OCI-M1 (cell line): ENCODE measurements at places on chromosomes 7 and 10.

GRCh38 chr7:47179812-47180515 lies 401.9 kb downstream of the TNS3 start:
- peak; percentile 79 for DNase-seq

GRCh38 chr10:130664526-130664925 lies 528.3 kb downstream of the GLRX3 start:
- DNase-seq = no peak

DNA sequence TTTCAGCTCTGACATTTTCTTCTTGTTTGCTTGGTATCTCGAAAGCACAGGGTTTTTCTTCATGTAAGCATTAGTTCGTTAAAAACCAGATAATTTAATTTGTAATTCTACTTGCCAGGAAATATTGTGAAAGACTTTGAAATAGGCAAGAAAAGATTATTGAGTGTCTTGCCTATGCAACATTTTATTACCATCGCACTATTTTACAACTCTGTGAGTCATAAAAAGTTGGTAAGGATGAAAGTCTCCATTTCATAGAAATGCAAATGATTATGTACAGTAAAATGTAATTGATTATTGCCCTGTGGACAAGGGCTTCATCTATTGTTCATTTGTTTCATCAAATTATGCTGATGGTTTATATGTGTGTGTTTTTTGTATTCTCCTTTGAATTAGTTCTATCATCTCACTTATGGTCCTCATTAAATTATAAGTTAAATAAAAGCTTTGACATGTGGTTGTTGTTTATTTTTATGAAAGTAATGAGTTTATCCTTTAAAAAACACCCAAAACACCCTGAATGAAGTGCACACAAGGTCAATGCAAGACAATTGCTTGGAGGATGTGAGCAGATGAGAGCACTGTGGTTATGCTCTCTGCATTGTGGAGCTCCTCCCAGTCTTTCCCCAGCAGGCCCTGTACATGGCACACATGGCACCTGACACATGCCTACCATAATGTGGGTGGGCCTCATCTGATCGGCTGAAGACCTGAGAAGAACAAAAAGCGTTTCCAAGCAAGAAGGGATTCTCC lies 230.8 kb downstream of the CXCL12 start:
- no peak for DNase-seq

- no peak for DNase-seq
These were observed 49.6 kb downstream of the MPP7 start for GRCh38 chr10:28253169-28253785.

- DNase-seq = no peak
These were observed 573.4 kb upstream of the IGFBP3 start for GRCh38 chr7:46494441-46494840.

GRCh38 chr7:87510411-87510875 lies 35.0 kb upstream of the ABCB4 start:
- DNase-seq = peak; percentile 84

DNA sequence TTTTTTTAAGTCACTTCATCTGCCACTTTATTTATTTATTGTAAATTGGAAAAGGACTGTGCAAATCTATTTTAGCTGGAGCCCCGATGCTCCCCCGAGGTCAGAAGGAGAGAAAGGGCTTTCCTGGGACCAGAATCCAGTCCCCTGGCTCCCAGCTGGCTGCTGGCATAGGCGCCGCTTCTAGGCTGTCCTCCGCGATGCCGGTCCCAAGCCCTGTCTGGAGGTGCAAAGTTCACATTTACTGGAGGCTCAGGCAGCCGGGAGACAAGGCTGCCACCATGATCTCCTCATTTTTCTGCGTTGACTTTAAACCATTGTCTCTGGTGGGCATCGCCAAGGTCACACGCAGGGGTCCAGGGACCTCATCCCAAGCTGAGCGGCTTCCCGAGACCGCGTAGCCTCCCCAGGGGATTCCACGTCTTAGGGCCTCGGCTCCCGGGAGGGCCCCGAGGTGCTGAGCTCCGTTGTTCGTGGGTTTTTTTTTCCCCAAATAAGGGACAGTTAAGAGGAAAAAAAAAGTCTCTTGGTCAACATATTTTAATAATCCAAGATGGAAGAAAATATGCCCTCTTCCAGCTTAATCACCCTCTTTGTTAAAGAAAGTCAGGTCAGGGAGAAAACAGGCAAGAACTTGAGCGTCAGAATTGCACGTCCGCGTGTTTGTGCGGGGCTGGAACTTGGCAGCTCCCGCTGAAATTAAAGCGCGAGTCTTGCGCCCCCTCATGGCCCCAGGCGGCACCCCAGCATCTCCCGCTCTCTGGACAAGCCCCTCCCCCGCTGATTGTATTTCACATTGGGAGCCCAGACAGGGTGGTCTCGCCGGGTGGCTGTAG lies 11.9 kb downstream of the RGR start:
- peak; percentile 60 for DNase-seq

DNA sequence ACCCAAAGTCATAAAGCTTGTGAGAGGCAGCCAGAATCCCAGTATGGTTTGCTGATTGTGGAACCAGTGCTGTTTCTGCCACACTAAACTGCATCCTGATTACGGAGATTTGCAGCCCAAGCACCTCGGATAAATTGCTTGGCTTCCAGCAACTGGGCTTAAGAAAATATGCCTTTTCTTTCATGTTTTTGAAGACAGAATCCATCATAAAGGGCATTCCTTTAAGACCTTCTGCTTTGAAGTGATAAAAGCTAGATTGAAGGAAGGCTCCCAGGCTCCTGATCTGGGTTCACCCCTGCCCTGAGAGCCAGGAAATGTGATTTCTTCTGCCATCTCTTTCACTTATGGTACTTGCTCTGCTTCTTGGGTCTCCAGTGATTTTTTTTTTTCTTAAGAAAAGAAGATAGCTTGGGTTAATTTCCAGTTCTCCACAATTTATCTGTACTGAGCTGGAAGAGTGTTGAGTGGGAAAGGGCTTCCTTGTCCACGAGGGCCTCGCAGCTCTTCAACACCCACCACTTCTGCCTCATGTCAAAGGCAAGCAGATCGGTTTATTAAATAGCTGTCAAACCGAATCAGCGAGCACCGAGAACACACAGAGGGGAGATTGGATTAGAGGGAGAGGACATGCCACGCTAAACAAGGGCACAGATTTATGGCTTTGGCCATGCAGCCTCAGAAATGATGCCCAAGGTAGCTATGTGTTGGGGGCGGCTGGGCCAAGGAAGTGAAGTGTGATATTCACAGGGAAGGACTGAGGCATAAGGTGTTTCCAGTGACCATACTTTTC lies 94.9 kb upstream of the TBX20 start:
- DNase-seq = no peak

- DNase-seq = no peak
These were observed 4.4 kb upstream of the RAMP3 start for GRCh38 chr7:45153233-45153632.

DNA sequence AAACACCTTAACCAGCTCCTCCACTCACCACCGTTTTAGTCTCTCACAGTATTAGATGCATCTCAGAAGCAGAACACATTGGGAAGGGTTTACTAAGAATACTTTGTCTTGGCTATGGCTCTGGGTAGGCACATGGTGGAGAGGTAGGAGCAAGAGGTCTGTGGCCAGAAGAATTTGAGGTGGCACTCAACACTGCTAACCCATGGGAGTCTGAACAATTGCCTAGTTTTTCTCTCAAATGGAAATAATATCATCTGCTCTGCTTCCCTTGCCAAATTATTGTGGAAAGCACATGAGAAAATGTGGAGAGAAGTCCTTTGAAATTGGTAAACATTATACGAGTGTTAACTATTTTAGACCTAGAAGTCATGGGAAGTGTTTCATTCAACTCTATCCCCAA lies 214.3 kb downstream of the SKAP2 start:
- no peak for DNase-seq

GRCh38 chr7:104956753-104957450 lies 57.1 kb upstream of the KMT2E start:
- DNase-seq = peak; percentile 48

DNA sequence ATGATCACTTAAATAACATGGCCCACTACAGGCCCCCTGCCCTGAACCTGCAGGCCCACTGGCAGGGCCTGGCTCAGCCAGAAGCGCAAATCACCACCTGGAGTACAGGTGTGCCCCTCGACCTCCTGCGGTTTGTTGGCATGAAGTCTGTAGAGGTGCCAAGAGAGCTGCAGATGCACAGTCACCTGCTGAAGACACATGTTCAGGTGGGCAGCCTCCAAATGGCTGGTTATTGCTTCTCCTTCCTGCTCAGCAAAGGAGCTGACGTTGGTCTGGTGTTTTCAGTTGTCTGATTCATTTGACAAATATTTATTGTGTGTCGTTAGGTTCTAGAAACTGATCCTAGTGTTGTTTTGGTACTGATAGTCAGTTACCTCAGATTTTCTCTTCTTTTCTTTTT lies 29.0 kb downstream of the DHTKD1 start:
- DNase-seq = no peak

- no peak for DNase-seq
These were observed 28.8 kb upstream of the SNX13 start for GRCh38 chr7:17968791-17969715.

DNA sequence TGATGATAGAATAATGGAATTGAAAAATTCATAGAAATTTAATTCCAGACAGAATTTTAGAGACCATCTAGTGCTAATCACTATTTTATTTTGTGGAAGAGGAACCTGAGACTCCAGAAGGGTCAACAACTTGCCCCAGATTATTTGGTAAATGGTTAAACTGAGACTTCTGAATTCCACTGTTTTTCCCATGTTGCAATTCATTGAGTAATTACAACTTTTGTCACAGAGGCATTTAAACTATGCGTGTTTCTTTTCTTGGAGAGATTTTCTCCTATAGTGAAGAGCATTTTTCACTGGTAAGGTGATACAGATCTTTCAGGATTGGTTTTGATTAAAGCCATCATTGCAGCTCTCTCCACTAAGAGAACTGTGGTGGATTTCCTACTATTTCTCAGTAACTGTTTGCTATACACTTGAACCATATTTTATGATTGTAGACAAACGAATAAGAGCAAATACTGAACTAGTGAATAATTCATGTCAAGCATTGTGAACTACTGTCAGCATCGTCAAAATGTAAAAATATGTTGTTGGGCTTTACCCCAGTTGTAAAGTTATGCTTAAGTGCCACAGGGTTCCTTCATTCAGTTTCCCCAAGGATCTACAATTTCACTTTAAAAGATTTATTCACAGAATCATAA lies 26.5 kb downstream of the LRGUK start:
- DNase-seq = no peak

- DNase-seq = no peak
These were observed 580.5 kb downstream of the REEP3 start for GRCh38 chr10:64101606-64102263.

DNA sequence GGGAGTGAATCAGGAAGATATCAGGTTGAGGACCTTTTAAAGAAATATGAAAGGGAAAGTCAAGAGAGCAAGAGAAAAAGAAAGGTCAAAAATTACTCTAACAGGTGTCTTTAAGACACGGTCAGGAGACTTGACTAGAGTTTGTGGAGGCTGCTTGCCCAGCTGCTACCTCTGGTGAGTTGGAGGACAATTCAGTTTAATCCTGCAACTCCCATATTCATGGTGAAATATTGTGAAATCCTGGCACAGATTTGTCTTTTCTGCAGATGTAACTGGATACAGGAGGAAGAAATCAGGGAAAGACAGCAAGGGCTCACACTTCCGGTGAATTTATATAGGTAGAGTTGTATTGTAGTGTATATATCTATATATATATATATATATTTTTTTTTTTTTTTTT lies 93.5 kb downstream of the AKAP9 start:
- DNase-seq = no peak

DNA sequence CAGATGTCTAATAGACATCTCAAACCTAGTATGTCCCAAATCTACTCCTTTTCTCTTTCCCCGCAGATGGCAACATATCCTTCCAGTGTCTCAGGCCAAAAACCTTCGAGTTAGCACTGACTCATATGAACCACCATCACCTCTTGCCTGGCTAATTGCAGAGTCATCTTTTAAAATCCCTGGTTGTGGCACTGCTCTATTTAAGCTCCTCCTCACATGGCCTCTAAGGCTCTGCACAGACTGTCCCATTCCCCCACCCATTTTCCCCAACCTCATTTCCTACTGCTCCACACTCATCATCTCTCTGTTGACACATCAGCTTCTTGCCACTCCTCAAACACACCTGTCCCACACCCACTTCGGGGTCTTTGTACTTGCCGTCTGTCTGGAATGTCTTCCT lies 16.8 kb upstream of the HBP1 start:
- DNase-seq = no peak

GRCh38 chr7:25720427-25720826 lies 431.6 kb upstream of the NFE2L3 start:
- DNase-seq = no peak

- no peak for DNase-seq
These were observed 705.7 kb upstream of the IGFBP3 start for GRCh38 chr7:46626691-46627310.

- DNase-seq = no peak
These were observed 89.0 kb downstream of the EMX2 start for GRCh38 chr10:117631276-117632145.

- peak; percentile 3 for DNase-seq
These were observed 35.6 kb downstream of the C10orf90 start for GRCh38 chr10:126634911-126635310.
